Activated T-cell treated with anti-CD3 and anti-CD28 coated beads for 24 hours (primary cell): ENCODE measurements at places on chromosomes 1 and 21.
A peak's percentile ranks its signal among the peaks of the same experiment; 100 is the strongest.

- no peak for DNase-seq
Observed at GRCh38 chr1:66521721-66522365, 12.1 kb upstream of the SGIP1 start.

GRCh38 chr1:26959722-26960624 lies at the start of gene KDF1:
TSS of gene KDF1 (minus strand) at chr1:26960468. CDS start at chr1:26952380, 8,088 bp downstream.
- no peak for DNase-seq

GRCh38 chr1:27538793-27539192 lies 48.8 kb upstream of the WASF2 start:
- DNase-seq, result no peak

GRCh38 chr1:112418099-112418892 lies 22.3 kb downstream of the CTTNBP2NL start:
- DNase-seq, result no peak

DNA sequence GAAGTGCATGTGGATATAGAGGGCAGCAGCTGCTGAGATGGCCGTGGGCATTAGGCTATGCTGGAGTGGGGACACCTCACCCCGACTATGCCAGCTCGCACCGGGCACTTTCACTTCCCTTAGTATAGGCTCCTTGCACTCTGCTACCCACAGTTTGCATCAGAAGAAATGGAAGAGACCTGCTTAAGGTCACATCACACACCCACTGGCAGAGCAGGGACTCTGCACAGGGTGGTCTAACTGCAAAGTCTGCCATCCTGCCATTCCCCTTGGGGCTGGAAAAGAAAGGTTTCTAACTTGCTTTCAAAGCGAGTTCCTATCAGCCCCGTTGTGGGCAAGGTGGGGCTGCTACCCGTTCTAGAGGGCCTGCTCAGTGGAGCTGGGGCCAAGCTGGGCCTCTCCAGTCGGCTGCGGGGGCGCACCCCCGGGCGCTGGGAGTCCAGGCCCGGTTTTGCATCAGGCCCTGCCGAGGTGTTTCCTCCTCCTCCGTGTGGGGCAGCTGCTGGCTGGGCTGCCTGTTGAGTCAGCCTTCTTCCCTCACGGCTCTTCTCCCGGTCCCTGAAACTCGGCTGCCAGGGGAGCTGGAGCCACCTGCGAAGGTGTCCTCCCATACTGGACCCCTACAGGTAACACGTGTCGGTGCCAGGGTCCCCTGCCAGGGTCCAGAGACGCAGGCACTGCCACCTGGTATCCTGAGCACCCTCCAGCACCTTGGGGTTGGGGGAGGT lies at the start of gene SYTL1:
TSS of gene SYTL1 (plus strand) at position 498 of the 728 bp plus-strand sequence. CDS start 3,313 bp downstream, outside the sequence.
- DNase-seq, result no peak

DNA sequence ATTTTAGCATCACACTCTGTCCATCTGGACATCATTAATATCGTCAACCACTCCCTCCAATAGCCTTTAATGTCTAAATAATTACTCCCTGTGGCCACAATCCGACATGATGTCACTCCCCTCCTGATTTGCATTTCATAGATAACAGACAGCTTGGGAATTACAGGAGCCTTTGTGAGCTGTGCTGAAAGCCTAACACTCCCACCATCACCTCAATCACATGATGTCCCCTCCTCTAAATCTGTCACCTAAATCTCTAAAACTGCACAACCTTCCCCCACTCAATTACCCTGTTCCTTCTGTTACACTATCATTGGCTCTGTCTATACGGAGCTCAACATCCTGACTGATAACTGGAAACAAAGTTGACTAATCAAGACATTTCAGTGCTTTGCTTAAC lies 14.3 kb downstream of the NHLH2 start:
- no peak for DNase-seq

DNA sequence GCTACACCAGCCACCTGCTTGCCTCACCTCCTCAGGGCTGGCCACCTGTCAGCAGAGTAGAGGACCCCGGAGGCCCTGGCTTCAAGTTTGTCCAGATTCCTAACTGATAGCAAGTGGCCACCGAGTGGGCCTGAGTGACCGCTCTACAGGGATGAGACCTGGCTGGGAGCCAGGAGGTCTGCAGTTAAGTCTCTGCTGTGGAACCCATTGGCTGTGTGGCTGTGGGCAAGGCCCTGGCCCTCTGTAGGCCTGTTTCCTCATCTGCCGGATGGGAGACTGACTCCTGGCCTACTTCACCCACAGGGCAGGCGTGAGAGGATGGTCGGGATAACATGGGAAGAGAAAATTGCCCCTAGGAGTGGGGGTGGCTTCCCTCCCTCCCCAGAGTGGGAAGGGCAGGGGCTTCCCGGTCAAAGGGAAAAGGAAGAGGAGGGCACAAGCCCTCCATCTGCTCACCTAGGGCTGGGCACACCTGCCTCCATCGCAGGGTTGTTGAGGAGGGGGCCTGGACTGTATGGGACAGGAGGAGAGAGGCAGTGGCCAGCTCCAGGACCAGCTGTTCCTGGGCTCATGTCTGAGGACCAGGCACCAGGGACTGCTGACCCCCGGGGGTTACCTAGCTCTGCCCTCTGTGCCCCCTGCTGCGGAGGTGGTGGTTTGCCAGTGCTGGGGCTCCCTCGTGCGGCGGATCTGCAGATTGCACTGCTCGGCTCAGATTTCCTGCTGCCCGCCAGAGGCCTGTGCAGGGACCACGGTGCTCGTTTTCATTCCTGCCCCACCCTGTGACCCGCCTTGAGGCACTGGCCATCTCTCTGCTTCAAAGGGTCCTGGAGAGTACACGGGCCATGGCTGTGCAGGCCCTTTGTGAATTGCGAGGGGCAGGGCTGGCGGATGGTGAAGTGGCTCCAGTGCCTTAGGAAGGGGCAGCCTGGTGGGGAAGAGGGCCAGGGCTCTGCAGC lies 9.1 kb upstream of the MTFR1L start:
- DNase-seq, result peak; percentile 70

DNA sequence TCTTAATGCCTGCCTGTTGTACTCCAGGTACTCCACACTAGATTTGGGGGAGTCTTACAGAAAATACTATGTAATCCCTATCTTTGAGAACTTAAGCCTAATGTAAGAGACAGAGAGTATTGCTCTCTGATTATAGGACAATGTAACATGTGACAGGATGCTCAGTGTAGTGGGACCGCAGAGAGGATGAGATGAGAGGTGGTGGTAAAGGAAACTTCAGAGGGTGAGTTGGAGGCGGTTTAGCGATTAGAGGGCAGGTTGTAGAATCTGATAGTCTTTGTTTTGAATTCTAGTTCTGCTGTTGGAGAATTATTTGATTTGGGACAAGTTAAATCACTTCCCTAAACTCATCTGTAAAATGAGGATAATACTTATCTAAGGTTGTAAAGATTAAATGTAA lies 5.4 kb downstream of the SOAT1 start:
- DNase-seq, result peak; percentile 29

DNA sequence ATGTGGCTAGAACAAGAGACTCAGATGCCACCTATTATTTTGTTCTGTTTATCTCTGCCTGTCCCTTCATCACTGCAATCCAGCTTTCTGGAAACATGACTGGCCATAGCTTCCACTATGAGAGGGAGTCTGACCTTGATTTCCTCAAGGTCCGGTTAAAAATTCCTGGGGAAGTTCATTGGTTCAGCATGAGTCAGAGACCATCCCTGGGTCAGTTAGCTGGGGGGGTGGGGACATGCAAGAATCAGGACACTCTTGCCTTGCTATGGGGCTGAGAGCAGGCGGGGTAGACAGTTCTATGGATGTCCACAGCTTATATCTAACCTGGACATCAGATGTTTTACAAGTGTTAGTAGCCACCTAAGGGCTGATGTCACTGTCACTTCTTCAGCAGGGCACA lies 81.1 kb downstream of the TENT5C start:
- no peak for DNase-seq

- DNase-seq, result no peak
Observed at GRCh38 chr1:103283371-103283770, 175.0 kb upstream of the COL11A1 start.

GRCh38 chr1:226582966-226583365 lies 34.4 kb downstream of the STUM start:
- no peak for DNase-seq

DNA sequence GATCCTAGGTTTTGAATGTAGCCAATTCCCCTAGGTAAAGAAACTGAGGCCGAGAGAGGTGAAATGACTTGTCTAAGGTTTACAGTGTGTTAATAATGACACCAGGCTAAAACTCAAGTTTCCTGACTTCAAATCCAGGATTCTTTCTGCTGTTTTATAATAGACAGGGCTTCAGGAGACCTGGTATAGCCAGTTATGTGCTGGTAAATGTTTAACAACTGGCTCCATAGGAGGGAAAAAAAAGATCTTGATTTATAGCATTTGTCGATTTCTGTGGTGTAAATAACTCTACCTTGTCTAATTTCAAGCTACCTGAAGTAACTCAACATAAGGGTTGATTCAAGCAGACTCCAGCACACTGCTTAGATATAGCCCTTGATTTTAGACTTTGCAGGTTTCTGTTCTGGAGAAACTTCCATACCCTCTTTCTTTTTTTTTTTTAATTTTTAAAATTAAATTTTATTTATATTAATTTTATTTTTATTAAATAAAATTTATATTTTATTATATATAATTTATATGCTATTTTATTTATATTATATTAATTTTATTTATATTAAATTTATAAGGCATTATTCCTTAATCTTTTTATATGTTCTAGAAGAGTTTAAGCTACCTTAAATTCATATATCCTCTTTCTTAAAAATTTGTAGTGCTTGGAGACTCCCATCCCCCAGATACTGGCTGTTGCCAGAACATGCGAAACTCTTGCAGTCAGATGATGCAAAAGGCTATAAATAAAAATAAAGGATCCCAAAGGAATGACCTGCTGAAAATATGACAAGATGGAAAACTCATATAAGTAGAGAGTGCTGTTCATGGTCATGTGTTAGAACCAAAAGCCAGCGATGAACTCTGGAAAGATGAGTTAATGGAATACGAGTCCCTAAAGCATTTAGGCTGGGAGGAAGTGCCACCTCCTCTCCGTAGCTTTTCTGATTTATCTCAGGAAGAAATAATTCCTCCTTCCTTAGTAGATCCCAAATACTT lies 35.4 kb upstream of the SRSF10 start:
- DNase-seq, result no peak

GRCh38 chr1:74222701-74223100 lies 12.5 kb upstream of the TNNI3K start:
- DNase-seq, result no peak

- DNase-seq, result no peak
Observed at GRCh38 chr1:114189398-114189797, 35.7 kb upstream of the SYT6 start.

GRCh38 chr21:21019681-21020080 lies 21.5 kb downstream of the NCAM2 start:
- no peak for DNase-seq

DNA sequence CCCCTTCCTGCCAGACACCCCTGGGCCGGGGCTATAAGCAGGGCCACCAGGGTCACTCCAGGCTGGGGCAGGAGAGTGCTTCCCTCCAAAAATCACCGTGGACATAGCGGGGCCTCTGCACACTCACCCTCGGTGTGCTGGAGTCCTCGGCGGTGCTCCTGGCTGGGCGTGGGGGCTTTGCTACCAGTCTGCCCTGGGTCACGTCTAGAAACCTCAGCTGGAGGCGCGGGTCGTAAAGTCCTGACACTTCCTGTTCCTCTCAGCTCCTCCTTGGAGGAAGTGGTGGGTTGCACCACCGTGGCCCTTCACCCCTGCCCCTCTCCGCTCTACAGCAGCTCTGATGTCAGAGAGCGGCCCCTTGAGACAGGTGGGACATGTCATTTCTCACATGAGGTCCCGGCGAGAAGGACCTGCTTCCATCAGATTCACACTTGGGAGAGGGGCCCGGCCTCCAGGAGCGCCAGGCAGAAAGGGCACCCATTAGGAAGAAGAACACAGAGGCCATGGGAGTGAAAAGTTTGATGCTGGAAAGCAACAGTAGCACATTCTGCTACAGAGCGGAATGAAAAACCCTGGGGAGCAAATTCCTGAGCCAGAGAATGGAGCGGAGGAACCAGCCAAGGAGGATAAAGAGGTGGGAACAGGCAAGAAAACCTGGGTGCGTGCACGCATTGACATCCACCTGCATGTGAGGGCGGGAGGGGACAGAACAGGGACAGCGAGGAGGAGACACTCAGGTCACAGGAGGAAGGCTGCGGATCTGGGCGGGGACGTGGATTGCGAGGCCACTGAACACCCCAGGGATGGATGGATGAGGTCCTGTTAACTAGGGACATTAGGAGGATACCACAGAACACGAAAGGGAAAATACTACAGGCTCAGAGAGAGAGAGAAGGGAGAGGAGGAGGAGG lies at the start of gene ITGB2:
TSS of gene ITGB2 (minus strand) at position 206 of the 911 bp plus-strand sequence. CDS start 10,117 bp downstream, outside the sequence.
- DNase-seq, result no peak

DNA sequence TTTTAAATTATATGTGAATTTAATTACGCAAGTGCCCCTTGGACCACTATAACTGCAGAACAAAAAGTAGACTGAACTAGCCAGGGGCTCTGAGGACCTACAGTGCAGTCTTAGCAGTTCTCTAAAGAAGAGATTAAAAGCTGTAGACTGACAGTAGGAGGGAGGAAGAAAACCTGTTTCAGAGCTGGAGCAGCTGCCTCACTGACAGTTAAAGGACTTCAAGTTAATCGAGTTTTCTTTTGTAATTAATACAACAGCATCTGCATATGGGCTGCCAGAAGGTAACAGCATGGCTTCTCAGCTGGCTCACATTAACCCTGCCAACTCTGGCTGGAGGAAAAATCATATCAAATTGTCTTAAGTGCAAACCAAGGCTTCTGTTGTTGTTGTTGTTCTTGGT lies 19.9 kb downstream of the DSTYK start:
- DNase-seq, result no peak

- no peak for DNase-seq
Observed at GRCh38 chr1:188429386-188429785, 1600.6 kb downstream of the PLA2G4A start.

DNA sequence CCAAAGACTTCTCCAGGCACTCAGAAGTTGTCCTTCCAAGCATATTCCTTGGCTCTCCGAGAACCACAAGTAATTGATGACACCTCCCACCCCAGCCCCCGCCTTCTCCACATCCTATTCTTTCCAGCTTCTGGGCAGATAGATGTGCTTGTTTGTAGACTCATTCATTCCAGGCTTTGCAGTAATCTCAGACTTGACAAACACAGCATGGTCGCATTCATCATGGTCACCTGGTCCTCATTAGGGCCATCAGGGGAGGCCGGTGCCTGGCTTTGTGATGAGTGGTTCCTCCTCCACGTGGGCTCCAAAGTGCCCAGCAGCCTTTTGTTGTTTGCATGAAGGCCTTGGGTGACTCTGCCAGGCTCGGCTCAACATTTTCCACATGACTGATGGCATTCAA lies 28.5 kb upstream of the KCNE2 start:
- DNase-seq, result no peak
